ENCODE measurements at places on chromosomes 13 and 19.

GRCh38 chr19:34173193-34173956 lies 1.1 kb downstream of the LSM14A start:
- DNase-seq, result no peak

DNA sequence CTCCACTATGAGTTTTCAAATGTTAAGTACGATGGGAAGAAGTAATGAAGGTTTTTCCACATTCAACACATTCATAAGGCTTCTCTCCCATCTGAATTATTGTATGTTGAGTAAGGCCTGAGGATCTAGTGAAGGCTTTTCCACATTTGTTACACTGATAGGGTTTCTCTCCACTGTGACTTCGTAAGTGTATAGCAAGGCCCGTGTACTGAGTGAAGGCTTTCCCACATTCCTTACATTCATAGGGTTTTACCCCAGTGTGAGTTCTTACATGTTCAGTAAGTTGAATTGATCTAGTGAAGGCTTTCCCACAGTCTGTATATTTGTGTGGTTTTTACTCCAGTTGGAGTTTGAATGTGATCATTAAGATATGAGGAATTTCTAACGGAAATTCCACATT lies 44.4 kb downstream of the ZNF846 start:
- DNase-seq, result no peak

DNA sequence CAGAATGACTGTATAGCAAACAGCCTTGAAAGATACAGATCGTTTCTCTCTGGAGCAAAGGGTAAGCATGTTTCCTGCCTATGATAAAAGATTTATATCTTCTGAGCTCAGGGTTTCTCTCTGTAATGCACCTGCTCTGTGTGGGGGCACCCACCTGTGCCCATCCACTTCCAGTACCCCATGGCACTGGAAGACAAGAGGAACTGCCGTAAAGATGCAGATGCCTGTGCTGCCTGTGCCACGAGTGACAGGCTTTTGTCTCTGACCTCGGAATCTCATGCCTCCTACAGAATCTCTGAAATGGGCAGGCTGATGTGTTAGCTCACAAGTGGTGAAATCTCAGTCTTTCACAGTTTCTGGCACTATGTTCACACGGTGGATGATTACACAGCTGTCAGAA lies 50.3 kb upstream of the ATP11A start:
- DNase-seq, result no peak

- no peak for DNase-seq
Observed at GRCh38 chr13:33537026-33537425, 251.5 kb upstream of the STARD13 start.

GRCh38 chr13:46596466-46596865 lies 43.5 kb downstream of the LRCH1 start:
- DNase-seq, result no peak

DNA sequence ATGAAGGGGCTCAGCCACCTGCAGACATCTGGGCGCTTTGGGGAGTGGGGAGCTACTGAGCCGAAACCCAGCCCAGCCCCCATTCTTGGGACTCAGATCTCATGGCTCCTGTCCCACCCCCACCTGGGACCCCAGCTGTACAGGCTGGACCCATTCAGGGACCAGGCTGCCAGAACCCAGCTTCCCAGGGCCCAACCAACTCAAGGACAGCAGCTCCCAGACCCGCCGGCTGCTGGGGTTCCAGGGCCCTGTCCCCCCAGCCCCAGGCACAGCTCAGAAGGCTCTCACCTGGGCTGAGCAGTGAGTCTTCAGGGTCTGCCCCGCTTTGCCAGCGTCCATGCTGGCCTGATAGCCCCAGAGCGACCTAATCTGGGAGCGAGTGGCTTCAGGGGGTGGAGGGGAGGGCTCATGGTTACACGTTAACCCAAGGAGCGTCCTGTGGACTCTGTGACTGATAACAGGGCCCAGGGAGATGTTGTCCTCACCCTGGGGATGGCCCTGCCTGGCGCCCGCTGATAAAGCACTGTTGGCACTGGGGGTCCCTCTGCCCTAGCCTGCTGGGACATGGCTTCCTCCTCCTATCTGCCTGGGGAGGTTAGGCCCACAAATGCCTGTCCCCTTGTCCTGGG lies at the start of gene TMEM86B:
TSS of gene TMEM86B (minus strand) at position 361 of the 629 bp plus-strand sequence. CDS start at position 339, 22 bp downstream.
- no peak for DNase-seq

DNA sequence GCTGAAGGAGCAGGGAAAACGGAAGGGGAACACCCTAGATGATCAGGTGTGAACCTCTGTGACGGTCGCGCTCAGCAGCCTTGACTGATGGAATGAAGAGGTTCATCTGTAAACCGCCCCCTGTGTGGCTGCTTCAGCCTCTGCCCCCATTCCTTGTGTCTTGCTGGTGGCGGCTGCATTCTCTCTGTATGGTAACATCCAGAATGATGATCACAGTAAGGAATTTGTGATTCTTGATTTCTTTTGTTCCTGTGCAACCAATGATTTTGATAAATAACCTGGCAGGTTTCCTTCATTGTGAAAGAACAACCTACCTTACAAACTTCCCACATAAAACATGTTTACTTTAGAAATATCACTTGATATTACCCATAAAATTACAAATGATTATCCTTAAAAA lies 118.7 kb upstream of the MCF2L start:
- no peak for DNase-seq

GRCh38 chr19:18063463-18063862 lies 23.3 kb downstream of the IL12RB1 start:
- no peak for DNase-seq

DNA sequence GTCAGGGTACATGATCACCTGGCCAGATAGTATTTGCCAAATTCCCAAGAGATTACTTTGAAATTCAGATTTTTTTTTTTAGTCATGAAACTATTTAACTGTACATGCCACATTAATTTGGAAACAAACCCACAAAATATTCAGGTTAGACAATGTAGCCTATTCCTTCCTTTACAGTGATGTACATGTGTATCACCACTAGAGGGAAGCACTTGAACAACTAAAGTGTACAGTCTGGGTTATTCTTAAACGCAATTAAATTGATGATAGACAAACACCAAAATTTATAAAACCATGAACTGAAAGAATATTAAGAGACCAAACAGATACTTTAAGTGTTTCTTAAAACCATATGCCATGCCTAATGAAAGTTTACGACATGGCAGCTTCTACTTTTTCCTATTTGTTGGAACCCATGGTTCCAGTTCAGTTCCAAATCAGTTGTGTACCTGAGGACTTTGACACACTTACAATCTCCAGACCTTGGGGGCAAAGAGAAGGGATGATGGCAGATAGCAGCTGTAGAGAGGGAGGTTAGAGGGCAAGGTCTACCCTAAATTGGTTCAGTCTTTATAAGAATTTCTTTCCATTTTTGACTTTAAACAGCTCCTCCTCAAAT lies 52.8 kb downstream of the TNFSF13B start:
- DNase-seq, result no peak

Measured in activated CD8-positive, alpha-beta memory T cell treated with anti-CD3 and anti-CD28 coated beads for 4 hours (primary cell).